Uterus (tissue), 4 donors: ENCODE measurements at places on chromosomes 4 and X. TPM values are rescaled to one million over a fixed set of nuclear protein-coding genes. Genes with fewer than 3 reads are reported as not detected.

The FAM236B gene
- not detected for total RNA-seq

The NONO gene
- total RNA-seq, result 494 TPM

The SMR3B gene
- not detected for total RNA-seq

The F8A3 gene
- total RNA-seq, result 8.2 TPM
